NCI-H460 (cell line): ENCODE measurements at places on chromosomes 6 and 20.

DNA sequence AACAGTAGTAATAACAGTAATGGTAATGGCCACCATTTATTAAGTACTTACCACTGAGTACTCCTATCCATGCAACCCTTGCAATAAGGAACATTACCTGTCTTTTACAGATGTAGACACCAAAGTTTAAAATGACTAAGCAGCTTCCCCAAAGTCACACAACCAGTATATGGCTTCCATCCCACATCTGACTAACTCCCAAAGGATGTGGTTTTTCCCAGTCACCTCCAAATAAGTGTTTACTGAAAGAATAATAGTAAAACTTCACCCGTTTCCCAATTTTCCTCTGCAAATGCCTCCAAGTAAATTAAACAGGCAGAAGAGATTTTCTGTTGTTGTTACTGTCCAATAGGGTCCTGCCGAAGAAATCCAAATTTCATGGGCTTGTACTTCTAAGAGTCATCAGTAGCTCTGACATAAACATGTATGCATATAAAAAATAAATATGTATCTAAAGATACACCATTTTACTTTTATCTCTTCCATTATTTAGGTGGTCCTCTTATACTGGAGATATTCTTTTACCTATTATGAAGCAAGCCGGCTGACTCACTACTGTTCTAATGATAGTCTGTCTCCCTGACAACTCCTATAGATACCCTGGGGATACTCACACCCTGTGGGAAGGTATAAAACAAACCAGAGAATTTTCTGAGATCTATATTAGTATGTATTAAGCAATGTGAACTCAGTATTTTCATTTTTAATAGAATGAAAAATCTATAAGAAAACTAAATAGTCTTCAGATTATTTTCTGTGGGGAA, 77.9 kb upstream of the ID4 start:
- no peak for DNase-seq

- no peak for DNase-seq
These were observed 25.4 kb downstream of the COL9A1 start for GRCh38 chr6:70277470-70277869.

DNA sequence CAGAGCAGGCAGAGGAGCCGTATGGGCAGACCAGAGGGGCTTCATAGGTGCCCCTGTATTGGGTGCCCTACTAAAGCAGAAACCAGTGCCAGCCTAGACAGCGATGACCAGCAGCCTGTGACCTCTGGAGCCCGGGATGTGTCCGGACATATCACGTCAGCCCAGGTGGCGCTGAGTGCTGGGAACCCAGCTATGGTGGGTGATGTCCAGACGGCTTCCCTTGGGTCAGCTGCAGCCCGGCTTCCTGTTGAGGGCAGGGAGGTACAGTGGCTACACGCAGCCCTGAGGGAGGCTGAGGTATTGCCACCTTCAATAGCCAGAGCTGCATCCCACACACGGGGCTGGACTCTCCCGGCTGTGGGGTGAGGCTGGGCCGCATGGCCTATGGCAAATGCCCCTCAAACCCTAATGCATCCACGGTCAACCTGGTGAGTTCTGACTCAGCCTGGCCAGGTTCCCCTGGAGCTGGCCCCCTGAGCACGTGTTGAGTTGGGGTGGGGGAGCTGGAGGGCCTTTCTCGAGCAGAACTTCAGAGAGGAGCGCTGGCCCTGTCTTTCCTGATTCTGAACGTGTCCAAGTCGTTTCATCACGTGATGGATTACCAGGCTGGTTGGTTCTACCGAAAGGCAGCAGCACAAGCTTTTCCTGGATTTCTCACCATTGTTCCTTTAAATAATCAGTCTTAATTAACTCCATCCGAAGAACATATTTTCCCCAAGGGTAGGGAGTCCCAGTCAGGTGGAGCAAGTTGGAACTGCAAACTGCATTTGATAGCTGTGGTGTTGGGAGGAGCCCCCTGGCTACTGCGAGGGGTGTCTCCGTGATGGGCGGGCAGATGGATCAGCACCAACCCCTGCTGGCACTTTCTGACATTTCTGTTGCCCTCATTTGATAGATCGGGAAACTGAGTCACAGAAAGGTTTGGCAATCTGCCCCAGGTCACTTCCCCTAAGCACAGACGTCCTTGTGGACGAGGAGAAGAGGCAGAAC, 7.1 kb upstream of the MYT1 start:
- no peak for DNase-seq

DNA sequence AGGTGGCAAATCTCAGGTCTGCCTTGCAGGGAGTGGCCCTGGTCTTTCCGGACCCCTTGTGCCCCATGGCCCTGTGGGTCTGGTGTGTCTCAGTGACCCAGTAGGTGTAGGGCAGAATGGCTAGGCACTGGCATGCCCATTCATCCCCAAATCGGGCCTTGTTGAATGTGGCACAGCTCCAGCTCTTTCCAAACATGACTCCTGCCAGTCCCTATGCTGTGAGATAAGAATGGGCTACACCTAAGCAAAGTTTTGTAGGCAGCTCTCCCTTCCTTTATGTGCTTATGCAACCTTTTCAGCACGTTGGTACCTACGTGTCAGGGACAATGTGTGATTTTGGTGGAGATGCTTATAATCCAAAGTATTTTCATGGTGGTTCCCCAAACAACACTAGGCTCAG, 33.9 kb downstream of the FOXO3 start:
- DNase-seq = no peak

DNA sequence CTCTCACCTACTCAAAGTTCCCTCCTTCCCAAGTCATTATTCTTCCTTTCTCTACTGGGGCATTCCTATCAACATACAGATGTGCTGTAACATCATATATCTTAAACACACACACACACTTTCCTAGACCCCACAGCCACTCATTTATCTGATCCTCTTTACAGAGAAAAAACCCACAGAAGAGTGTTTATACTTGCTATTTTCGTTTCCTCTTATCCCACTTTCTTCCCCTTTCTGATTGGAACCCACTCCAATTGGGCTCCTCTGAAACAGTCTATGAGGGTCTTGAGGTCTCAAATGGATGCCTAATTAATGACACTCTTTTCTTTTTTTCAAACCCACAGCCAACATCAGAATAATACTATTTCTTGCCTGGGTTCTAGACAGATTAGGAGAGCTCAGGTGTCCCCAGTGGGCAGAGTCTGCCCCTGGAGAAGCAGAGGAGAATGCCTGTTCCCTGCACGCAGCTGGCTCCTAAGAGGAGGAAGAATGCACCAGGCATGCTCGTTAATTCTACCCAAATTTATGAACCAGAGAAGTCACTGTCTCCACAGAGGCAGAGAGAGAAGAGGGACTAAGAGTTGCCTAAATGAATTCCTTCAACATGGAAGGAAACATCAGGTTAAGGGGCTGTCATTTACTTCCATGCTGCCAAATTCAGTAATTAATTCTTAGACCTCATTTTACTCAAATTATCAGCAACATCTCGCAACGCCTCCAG, 65.9 kb downstream of the CRYBG1 start:
- no peak for DNase-seq
